Endothelial cell (in vitro differentiated cells): ENCODE measurements at places on chromosomes 11 and 22.

- DNase-seq = no peak
Measured at GRCh38 chr11:131235328-131236298, 134.8 kb upstream of the NTM start.

DNA sequence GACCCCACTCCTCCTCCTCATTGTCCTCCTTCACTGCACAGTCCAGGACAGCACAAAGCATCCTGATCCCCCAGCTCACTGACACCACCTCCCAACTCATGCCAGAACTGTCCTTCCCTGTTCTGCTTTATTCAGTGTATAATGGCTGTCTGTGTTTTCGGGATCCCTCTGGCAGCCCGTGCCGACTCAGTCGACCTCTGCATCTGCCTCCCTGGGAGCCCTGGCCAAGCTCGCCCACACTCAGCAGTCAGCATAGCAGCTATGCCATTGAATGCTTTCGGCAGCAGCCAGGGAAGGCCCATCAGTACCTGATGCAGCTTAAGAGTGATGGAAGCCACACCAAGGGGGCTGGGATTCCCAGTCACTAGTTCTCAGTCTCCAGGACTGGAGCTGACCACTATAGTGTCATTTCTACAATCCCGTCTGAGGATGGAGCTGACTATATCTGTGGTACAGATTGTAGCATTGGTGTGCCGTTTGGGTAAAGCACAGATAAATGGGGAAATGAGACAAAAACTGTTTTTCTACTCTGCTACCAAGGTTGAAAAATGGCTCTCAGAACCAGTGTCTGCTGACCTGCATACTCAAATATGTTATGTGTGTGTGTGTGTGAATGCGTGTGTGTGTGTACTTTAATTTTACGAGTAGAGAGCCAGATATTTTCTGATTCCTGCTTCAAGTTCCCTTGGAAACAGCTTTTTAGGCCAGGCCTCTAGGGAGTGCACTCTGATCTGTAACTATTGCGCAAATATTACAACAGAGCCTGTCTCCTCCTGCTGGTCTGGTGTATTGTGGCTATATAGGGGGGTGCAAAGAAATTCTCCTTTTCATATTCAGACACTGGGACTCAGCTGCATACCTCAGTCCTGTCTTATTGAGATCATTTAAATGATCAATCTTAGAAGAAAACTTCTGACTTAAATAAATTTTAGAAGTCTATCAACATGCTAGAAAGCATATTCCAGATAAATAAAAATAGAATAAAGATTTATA, 78.8 kb upstream of the TOP3B start:
- no peak for DNase-seq

GRCh38 chr11:101960231-101960630, 43.9 kb upstream of the ANGPTL5 start:
- DNase-seq = no peak

- no peak for DNase-seq
Measured at GRCh38 chr11:63764340-63764678, 4.3 kb downstream of the ZFTA start.

DNA sequence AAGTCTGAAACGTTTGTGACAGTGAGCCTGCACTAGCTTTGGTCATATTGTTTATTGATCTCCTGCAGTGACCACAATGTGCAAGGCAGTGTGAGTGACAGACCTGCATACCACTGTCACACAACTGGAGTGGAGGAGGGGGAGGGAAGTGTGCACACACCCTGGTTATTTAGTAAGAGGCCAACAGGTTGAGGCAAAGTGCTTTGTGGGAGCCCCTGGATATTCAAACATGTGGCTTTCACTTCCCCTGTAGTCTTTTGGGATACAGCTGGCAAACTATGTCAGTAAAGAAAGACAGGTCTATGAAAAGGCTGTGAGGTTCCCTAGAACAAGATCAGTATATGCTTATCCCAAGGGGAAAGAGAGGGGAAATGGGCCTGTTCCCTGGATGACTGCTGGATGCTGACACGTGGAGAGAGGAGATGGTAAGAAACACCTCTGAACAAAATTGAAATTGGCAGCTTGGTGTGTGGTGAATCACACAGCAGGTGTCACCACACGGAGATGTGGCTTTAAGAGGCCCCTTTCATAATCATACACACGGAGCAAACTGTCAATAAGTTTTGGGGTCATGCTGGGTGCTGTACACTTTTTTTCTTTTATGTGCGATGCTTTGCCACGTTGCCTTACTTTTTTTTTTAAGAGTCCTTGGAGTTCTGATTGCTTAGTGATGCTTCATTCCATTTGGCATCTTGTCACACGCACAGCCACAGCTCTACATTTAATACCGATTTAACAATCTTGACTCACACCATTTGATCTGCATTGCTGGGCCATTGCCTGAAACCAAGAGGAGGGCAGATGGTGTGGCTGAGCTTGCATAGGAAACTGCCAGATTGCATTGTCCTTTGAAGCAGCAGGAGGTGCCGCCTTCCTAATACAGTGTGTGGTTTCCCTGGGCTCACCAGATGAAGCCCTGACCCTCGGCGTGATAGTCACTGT, 11.3 kb downstream of the OSBP2 start:
- DNase-seq = no peak

DNA sequence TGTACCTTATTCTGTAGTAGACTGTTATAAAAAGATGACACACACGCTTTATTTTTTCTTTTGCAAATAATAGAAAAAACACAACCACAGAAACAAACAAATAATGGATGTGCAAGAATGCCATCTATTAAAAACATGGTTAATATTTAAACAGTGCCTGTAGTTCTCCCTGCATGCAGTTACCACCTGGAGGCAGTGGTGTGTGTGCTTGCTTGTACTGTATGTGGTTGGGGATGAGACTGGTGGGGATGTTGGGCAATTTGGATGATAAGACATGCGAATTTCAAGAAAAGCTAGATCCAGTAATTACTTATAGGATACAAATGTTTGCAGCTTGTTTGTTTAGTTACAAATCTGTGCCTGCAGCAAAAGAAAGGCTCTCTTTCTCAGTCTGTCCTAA, 3.6 kb downstream of the C11orf87 start:
- no peak for DNase-seq

DNA sequence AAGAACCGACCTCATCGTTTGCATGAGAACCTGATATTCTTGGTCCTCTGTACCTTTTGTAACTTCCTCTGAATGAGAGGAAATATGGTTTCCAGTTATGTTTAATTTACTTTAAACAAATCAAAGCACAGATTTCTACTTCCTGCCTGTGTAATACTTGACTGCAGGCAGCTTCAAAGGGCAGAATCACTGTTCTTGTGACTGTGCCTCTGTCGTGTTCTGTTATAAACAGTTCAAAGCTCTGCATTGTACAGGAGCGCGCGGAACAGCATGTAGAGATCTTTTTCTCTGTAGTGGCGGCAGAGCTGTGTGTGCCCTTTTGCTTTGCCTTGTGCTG, 73.2 kb upstream of the CLDN5 start:
- DNase-seq = no peak

DNA sequence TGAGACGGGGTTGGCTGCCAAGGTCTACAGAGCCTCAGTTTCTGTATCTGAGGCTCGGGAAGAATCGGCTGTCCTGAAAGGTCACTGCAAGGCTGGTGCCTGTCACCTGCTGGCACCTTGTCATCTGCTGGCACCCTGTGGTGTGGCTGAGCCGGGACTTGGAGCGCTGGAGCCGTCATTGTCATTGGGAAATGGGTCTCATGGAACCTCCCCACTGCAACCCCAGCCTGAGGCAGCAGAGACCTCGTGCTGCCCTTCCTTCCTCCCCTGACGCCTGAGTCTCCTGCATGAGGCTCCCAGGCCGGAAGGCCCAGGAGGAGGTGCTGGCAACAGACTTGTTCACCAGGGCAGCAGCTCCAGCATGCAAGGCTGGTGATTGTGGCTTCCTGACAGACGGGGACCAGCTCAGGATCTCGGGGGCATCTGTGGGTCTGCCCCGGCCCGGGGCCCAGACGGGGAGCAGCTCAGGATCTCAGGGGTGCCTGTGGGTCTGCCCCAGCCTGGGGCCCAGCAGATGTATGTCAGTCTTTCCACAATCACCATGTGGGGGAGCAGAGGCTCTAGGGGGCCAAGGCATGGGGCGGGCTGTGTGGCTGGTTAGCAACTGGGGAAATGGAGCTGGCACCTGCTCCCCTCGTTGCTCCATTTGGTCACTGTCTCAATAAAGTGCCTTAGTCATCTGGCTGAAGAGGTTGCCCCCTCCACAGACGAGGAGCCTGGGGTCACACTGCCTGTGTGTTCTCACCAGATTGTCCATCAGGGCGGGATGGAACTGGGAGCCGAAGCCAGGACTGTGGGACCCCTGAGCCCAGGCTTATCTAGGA, 668.7 kb downstream of the BRD1 start:
- DNase-seq = no peak

DNA sequence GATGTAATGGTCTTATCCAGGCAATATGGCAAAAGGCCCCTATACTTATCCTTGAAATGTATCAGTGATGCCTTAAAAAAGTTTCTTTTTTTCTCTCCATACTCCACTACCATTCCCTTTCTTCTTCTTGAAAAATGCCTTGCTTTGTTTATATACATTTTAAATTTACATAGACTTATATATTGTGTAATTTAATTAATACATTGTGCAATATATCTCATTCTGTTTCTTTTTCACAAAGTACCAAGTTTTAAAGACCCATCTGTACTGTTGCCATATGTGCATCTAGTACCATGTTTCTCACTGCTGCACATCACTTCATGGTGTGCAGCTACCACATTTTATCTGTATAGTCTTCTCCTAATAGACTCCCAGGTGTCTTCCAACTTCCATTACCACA, 7.5 kb downstream of the MMP8 start:
- DNase-seq = no peak

DNA sequence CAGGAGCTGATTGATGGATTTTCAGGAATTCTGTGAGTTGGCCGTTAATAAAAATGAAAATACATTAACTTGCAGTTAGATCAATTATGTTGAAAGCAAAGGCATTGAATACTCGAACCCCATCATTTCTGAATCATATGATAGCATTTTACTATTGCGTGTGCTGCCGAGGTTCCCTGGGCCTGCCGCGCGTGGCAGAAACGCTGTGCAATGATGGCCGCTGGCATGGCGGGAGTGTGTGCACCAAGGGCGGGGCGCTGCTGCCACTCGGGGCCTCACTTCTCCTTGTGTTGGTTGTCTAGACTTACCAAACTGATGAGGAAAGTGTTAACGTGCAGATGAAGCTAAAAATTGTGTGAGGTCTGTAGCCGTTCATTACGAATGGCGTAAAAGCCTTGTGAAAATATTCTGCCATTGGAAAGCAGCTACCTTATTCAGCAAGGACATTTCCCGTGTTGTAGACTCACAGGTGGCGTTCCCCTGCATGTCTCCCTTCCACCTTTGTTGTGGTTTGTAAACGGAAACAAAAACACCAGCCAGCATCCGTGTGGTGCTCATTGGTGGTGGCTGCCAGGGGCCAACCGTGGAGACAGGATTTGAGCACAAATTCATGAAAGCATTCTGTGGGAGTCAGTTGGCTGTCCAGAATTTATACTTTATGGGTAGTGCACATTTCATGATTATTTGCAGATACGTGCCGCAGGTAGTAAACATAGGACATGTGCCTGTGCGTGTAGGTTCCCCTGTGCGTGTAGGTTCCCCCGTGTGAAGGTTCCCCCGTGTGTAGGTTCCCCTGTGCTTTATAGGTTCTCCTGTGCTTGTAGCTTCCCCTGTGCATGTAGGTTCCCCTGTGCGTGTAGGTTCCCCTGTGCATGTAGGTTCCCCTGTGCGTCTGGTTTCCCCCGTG, 5.9 kb upstream of the GRAMD4 start:
- DNase-seq = no peak

GRCh38 chr11:116124922-116125714, 620.9 kb upstream of the CADM1 start:
- DNase-seq = no peak

DNA sequence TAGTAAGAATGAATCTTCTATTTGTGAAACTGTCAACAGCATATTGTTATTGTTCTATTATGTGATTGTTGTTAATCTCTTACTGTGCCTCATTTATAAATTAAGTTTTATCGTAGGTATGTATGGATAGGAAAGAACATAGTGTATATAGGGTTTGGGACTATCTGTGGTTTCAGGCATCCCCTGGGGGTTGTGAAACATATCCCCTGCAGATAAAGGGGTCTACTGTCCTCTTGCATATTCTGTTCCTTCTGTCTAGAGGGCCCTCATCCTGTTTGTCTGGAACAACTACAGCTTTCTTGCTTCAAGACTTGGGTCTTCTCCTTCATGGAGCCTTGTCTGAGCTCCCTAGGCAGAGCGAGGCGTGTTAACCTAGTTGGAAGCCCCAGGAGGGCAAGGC, 159.6 kb downstream of the KIRREL3 start:
- no peak for DNase-seq

DNA sequence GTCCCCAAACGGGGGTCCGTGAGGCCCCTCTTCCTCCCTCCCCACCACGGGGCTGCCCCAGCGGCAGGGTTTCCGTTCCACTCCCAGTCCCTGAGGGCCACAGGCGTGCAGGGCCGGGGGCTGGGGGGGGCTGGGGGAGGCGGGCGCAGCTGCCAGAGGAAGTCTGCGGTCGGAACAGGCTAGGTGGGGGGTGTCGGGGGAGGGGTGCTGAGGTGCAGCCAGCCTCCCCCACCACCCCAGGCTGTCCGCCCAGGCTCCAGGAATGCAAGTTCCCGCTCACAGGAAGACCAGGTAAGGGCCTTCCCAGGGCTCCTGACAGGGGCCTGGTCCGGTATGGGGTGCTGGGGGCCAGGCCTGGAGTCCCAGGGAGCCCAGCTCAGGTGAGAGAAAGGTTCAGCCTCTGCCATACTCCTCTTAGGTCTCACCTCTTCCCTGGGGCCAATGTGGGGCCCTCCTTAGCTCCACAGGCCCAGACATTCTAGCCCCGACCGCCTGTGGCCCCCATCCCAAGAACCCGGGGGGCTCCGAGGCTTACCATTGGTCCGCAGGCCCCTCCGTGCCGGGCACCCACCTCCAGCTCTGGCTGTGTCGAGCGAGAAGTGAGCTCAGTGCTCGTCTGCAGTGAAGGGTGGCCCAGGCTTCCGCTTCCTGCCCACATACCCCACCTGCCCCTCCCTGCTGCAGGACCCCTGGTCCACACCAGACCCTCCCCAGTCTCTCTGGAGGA, at the start of gene PTPRCAP:
Gene PTPRCAP, minus strand, starts transcription at position 601 of the 727 bp plus-strand sequence. Its CDS starts 63 bp downstream, at position 538.
- no peak for DNase-seq

DNA sequence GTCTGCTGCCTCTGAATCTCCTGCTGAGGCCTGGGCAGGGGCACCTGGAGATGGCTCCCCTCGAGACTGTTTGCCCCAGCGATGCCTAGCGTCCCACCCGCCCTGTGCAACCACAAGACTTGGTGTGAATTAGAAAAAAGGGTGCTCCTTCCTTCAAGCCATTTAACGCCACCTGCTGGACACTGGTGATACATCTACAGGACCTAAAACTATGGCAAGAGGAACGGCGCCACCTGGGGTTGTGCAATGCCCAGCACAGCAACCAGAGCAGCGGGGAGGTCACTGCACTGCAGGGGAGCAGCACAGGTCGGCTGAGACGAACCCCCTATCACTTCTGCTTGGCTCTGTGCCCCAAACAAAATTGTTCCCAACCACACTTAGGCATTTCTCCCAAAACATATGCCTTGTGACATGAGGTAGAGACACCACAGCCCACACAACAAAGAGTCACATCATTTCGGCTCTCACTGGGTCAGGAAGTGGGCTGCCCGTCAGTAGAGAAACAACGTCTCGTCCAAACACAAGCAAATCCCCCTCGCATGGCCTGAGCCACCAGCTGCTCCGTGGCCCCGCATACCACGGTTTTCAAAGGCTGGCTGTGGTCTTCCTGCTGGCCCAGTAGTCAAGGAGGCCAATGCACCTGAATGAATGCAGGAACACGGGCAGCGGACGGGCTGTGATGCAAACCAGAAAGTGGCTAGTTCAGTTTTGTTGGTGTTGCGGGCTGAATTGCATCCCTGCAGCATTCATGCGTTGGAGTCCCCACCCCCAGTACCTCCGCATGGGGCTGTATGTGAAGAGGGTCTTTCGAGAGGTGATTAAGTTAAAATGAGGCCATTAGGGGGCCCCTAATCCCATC, 171.9 kb downstream of the SHANK2 start:
- peak; percentile 85 for DNase-seq
